ENCODE measurements at places on chromosomes 11 and 22.

DNA sequence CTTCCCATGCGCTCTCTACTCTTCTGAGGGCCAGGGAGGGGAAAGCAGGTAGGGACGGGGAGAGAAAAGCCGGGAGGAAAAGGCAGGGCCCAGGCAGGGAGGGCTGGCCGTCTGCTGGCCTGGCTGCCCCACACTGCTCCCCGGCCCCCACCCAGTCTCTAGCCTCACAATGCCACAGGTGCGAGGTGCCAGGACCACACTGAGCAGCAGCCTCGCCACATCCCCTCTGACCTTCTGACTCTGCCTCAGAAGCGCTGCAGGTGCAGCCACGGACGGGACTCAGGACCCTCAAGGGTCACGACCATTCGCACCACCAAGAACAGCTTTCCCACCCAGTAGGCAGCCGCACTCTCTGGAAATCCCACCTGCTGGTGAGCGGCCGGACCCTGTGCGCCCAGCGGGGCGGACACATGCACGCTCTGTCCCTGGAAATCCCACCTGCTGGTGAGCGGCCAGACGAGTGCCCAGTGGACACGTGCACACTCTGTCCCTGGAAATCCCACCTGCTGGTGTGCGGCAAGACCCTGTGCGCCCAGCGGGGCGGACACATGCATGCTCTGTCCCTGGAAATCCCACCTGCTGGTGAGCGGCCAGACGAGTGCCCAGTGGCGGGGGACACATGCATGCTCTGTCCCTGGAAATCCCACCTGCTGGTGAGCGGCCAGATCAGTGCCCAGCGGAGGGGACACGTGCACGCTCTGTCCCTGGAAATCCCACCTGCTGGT, 20.1 kb downstream of the TOLLIP start:
- DNase-seq, result no peak

DNA sequence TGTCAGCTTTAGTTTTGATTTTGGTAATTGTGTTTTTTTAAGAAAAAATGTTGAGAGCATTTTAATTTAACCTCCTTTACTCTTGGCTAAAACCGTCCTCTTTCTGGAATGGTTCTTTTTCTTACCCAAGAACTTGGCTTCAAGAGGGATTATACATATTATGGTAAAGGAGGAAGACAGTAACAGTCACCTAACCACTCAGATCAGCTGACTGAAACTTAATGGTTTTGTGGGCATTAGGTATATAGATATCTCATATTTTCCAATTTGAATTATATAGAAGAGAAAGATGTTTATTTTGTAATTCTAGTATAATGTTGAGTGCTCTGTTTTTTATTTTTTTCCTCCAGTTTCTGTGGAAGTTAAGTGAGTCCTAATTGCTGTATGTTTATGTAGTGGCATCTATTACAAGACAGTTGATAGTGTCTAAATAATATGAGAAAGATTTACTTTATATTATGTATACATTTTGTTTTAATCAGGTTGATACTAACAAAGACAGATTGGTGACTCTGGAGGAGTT, 36.6 kb upstream of the NCR3LG1 start:
- DNase-seq, result peak; percentile 16

DNA sequence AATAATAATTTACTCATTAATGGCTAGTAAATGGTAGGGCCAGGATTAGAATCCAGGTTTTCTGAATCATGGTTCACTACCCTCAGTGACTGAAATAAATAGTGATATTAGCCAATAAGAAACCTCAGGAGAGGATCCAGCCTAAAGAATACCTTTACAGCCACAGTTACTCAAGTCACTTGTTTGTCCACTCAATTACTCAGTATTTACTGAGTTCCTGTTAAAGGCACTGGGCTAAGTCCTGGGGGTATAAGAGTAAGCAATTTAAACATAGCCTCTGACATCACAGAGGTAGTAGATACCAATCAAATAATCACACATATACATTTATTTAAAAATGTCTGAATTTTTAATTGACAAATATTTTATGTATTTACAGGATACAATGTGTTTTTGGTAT, 56.8 kb upstream of the GAB2 start:
- no peak for DNase-seq

DNA sequence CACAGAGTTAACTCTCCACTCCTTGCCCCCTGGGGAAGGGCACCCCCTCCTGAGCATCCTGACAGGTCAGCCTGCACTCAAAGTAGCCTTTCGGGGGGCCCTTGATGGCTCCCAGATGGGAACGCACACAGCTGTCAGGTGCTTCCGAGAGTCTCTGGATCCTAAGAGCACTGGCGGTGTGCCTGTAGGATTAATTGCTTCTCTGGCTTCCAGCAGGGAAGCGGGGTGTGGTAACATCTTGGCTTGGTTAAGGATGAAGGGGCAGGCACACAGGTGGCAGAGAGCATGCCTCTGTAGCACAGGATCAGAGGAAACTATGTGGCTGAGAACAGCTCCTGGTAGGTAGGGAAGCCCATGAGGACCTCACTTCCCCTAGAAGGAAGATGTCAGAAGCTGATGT, 199.8 kb downstream of the MIAT start:
- DNase-seq, result no peak

DNA sequence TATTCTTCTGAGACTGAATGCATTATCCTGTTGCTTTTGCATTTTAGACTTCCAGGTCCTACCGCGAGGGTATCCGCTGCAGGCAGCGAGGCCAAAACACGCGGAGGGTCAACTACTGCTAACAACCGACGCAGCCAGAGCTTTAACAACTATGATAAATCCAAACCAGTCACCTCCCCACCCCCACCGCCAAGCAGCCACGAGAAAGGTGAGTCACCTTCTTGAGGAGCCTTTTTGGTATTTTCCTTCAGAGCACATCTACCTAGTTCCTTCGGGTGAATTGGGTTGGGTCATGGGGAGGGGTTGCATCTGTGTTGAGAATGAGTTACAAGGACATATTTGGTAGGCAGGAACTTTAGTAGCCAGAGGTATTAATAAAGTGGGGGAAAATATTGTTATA, 179.8 kb downstream of the NAV2 start:
- DNase-seq, result no peak

DNA sequence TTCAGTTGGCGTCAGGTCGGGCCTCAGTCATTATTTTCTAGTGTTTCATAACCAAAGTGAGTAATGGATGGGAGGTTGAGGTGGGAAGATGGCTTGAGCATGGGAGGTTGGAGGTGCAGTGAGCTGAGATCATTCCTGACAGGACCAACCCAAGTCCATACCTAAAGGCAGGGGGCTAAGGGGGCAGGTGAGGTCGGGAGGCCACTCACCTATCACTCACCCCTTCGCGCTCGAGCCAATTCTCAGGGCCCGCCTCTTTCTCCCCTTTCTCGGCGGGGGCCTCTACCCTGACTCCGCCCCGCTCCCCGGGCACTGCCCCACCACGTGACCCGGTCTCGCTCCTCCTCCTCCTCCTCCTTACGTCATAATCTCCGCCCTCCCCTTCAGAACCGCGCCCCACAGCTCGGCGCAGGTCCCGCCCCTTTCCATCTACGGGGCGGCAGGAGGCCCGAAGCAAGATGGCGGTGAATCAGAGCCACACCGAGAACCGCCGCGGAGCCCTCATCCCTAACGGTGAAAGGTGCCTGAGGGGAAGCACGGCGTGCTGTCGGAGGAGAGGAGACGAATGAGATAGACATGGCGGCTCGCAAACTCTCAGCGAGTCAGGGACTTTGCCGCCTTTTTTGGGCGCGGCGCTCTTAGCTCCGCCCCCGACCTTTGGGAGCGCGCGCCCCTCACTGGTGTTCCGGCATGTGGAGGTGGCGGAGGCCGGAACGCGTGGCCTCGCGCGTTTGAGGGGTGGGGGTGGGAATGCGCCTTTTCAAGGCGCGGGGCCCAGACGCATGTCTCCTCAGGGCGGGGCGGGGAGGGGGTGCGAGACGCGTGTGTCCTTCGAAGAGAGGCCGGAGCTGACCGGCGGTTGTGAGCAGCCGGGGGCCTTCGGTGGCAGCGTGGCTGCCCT, at the start of gene WBP2NL:
WBP2NL (plus strand) TSS at position 428 of the 901 bp plus-strand sequence; CDS start at position 459, 31 bp downstream.
- DNase-seq, result peak; percentile 49
